ENCODE measurements at places on chromosomes 7 and 10.
A peak's percentile ranks its signal among the peaks of the same experiment; 100 is the strongest.

DNA sequence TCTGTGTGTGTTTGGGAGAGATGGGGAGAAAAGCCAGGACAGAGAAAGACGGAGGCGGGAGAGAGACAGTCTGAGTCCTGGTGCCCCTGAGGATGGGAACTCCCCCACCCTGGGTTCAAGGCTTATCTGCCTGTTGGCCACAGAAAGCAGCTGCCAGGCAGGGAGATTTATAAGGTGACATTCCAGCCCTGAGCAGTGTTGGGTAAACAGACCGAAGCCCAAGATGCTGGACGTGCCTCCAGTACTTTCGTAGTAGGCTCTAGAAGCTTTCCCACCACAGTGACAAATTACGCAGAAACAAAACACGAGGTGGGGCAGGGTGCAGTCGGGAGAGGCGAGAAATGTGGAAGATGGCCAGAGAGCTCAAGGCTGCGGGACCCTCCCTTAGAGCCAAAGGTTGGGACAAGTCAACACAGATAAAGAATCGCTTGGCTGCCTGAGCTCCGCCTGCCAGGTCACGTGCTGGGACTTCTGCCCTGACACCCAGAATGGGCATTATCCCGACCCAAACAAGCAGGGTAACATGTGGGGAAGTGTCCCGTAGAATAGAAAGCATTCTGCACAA, 41.1 kb downstream of the CCDC3 start:
- DNase-seq: no peak

- DNase-seq: no peak
Observed at GRCh38 chr7:150975536-150976319, 2.4 kb downstream of the KCNH2 start.

- no peak for DNase-seq
Observed at GRCh38 chr10:103855424-103855823, at the start of gene SH3PXD2A. TSS of gene SH3PXD2A (minus strand) at chr10:103855576. CDS start at chr10:103855266, 310 bp downstream.

DNA sequence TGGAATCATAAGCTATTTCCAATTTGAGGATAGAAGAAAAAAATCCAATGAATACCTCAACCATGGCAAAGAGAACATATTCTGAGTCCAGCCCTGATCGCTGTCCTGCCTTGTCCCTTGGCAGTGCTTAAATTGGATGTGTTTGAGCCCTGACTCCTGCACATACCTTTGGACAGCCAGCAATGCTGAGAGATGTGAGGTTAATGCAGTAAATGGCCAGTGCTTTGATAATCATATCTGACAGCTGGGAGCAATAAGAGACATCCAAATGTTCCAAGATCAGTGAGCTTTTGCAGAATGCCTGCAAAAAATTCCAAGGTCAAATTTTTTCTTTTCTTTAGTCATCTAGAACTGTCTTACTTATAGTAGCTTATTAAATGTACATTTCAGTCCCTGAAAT, 80.1 kb upstream of the LRRC17 start:
- DNase-seq: no peak

DNA sequence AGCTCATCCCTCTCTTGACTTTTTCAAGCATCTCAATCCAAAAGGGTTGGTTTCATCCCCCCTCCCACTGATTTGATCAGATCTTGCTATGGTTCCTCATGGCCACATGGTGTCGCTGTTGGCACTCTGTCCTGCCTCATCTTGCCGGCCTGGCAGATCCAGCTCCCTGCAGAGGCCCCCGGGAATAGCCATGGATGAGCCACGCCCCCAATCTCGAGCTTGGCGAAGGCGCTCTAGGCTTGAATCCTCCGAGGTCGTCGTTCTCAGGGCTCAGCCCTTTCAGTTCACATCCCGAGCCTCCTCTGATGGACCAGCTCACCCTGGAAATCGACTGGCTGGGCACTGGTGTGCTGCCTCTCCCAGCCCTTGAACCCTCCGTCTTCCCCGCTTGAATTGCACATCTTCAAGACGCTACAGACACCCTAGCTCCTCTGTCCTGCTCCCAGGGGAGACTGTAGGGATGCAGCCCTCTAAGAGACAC, 628.7 kb downstream of the TYW1 start:
- peak; percentile 61 for DNase-seq

GRCh38 chr7:97697396-97697795, 34.5 kb upstream of the TAC1 start:
- DNase-seq: no peak
